ENCODE measurements at places on chromosomes 6 and 20.

GRCh38 chr20:1674361-1674760 is 16.8 kb upstream of the SIRPG start:
- DNase-seq: no peak

DNA sequence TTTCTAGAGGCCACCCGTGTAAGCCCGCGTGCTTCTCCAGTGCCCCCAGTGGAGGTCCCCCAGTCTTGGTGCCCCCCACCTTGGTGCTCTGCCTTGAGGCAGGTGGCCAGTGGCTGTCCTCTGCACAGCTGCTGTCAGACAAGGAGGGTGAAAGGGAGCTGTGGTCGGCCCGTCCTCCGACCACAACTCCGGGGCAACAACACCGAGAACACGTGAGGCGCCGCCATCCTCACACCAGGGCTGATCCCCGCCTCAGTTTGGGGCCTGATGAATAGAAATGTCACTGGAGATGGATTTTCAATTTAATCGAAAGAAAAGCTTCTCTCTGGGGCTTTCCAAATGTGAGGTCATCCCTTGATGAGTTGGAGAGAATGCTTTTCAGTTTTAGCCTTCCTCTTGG is 304.6 kb downstream of the CDH4 start:
- no peak for DNase-seq

DNA sequence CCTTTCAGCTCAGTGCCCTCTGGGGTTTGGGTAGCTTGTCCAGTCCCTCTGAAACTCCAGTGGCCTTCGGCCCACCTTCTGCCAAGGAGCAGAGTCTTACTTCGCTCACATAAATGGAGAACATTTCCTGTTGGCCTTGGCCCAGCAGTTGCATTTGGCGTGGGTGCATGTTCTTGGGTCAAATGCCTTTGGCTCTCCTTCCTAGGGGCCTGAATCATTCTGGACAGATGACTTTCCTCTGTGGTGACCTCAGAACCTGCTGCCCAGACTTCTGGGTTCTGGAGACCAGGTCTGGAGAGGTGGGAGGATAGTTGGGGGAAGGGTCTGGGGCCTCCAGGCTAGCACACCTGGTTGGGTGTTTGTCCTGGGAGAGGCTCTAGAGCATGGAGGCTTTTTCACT is 29.3 kb downstream of the BCAS4 start:
- no peak for DNase-seq

DNA sequence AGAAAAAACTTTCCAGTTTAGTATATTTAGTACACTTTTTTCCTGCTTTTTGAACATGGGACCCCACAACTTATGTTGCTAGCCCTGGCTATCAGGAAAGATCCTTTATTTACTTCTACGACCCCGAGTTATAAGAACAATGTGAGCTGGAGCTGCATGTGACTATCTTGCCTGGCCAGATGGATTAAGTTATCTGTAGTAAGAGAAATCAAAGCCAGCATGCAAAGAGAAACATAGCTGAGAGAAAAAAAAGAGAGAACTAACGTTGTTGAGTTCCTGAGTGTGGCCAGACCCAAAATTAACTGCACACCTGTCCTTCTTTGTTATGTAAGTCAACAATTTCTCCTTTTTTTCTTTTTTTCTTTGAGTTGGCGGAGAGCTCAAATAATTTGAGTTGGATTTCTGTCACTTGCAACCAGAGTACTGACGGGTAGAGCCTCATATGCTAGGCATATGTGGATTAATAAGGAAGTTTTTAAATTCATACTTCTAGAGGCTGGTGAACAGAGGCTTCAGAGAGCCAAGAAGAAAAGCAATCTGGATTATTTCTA is 219.5 kb downstream of the HACE1 start:
- DNase-seq: no peak

DNA sequence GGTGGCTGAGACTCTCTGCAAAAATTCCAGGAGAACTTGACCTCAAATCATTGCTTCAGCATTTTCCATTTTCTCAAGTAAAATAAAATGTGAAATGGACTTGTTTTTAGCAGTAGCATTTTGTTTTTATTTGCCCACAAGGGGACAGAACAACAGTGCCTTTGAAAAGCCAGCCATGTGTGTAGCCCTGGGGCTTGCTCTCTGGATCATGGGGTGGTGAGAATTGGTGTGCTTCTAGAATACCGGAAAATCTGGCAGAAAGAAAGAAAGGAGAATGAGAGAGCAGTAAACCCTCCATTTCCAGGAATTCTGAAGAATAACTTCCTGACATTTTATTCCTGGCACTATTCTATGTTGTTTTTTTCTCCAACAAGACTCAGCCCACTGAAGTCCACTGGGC is 254.7 kb upstream of the MOCS1 start:
- DNase-seq: no peak

GRCh38 chr6:3072798-3073197 is 4.5 kb downstream of the RIPK1 start:
- DNase-seq: no peak

DNA sequence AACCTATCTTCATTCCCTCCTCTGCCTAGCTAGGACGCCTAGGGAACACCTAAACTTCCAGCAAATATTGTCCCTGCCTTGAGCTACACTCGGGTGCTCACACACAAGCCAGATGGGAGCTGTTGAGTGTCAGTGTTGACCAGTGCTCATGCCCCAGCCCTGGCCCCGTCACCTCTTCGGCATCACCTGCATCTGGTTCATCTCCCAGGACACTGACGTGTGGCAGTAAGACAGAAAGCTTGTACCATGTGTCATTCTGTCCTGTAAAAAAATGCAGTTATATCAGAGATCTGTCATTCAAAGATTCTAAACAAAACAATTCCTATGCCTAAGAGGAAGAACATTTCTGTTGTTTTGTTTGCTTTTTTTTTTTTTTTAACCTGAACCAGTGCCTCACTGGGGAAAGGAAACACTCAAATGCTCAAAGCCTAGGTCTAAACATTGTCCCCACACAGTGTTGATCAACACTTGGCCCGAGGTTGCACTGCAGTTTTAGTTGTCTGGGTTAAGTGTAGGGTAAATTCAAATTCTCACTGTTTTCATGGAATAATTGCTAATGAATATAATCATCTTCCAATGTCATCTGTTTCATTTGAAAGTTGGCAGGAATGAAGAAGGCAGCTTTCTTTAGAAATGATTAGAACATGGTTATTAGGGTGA is 102.7 kb upstream of the SASH1 start:
- no peak for DNase-seq

DNA sequence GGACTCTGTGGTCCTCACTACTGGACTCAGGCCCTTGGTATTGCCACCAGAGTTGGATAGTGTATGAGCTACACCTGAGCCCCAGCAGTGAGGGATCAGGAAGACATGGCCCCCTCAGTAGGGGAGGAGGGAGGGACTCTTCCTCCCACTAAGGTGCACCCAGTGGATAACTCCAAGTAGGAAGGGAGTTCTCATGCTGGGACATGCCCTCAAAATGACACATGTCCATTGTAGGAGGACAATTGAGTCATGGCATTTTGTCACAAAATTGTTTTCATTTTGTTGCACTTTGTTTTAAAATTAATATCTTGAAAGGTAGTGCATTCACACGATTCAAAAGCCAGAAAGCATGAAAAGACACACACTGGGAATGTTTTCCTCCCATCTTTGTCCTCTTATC is 127.2 kb downstream of the FOXO3 start:
- DNase-seq: no peak

- DNase-seq: no peak
Observed at GRCh38 chr20:44479643-44480042, 4.0 kb downstream of the TTPAL start.

DNA sequence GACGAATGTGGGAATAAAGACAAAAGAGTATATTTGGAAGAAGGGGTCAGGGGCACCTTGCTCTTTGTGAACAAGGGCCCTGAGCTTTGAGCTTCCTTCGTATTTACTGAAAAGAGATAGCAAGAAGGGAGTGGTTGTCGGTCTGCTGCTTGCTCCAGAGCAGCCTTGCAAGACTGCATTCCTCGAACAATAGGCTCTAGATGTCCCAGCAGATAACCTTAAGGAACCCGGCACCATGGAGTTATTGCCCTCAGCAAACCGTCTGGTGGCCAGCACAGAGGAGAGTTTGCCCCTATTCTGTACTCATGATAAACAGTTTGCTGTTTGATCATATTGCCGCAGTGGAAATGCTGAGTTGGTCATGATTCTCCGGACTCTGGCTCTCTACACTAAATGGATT is 22.7 kb downstream of the HLA-DRB1 start:
- no peak for DNase-seq

DNA sequence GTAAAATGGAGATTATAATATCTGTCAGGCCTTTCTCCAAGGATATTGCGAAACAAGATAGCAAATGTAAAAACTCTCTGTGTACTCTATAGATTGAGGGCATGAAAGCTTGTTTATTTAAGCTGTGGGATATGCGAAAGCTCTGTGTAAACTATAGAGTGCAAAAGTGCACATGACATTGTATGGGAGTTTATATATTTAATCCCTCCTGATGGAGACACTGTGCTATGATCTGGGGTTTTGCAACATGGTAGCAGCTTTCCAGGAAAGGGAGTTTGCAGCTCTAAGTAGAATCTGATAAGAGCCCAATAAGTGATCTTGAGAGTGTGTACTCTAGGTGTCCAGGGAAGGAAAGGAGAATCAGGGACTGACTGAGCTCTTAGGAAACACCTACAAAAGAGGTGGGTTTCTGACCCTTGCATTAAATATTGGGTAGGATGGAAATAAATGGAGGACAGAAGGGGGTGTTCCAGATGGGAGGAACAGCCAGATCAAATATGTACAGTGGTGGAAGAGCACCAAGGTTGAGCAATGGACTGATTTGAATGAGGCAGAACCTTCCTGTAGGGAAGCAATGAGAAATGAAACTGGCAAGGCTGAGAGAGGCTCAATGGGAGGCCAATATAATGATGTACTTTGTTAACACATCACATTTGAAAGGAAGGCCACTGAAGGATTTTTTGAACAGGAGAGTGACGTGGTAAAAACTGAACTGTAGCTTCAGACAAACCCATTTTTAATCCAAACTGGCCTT is 450.1 kb downstream of the GJA1 start:
- no peak for DNase-seq

DNA sequence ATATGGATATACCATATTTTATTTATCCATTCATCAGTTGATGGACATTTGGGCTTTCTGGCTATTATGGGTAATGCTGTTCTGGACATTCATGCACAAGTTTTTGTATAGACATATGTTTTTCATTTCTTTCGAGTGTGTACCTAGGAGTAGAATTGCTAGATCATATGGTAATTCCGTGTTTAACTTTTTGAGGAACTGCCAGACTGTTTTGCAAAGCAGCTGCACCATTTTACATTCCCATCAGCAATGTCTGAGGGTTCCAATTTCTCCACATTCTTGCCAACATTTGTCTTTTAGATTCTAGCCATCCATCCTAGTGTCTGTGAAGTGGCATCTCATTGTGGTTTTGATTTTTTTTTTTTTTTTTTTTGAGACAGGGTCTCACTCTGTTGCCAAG is 20.8 kb downstream of the SRC start:
- no peak for DNase-seq

DNA sequence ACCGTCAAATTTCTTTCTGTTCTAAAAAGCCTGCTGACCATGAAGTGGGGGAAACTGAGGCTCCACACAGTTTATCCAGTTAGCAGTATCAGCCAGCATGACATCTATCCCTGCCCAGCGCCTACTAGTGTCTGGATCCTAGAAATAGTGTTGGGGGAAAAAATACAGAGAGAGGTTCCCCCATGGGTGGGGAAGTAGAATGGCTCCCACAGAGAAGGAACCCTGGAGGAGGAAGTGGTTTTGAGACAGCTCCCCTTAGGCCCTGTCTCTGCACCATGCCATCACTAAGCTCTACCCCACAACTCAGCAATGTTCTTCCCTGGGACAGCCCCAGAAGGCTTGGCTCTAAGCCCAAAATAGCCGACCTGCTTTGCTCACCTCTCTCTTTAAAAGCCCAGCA is 153.4 kb downstream of the MBOAT1 start:
- DNase-seq: no peak

DNA sequence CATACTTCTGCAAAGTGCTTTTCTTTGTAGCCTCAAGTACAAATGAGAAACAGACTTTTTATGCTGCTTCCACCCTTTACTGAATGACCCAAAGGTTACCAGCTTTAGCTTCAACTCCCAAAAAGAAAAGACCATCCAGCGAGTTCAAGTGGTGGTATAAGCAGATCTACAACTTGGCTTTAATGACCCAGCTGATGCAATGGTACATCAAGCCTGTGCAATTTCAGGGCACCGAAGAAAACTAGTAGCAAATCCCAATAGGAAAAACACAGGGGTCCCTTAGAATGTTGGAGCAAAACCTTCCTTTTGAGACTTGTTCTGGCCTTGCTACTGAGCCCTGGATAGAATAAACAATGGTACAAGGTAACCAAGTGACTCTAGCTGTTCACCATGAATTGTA is 33.8 kb downstream of the STX7 start:
- DNase-seq: no peak

DNA sequence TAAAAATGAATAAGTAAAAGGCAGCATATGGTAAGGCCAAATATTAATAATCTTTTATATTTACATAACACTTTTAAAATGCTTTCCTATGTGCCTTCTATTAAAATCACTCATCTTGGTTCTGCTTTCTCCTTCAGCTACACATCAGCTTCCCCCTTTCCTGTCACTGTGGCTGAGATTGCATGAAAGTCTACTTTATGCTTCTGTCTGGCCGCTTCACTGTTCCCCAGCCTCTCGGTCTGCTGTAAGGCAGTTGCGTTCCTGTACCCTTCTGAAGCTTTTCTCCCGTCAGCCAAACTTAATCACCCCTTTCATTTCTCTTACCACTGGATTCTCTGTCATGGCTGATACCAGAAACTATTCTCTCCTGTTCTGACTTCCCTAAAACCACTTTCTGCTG is 34.6 kb downstream of the SOX4 start:
- no peak for DNase-seq

DNA sequence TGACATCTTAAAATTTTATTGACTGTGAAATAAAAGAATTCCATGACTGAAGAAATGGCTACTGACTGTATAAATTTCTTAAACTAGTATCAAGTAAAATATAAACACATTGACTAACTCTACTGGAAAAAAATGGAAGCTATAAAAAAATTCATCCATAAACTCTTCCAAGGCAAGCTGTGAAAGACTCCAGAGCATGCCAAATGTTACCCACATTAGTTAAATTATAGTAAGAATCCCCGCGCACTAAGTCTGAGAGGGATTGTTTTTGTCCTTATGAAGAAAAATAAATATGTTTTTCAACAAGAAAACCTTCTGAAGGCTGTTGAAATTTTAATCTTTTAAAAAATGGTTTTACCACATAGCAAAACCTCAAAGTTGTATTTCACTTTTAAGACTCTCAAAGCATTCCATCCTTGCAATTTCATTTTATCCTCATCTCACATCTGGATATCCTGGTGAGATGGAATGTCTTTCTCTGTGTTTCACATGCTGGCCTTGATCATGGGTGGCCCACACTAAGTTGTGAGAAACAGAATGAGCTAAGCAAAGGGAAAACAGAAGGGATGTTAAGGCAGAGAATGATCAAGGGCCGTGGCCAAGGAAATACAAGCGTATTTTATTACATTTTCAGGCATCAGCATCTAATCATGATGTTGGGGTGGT is 732.5 kb downstream of the KIF16B start:
- DNase-seq: no peak
